ENCODE measurements at places on chromosomes 5 and 9. TPM values are rescaled to one million over a fixed set of nuclear protein-coding genes. Genes with fewer than 3 reads are reported as not detected.

DNA sequence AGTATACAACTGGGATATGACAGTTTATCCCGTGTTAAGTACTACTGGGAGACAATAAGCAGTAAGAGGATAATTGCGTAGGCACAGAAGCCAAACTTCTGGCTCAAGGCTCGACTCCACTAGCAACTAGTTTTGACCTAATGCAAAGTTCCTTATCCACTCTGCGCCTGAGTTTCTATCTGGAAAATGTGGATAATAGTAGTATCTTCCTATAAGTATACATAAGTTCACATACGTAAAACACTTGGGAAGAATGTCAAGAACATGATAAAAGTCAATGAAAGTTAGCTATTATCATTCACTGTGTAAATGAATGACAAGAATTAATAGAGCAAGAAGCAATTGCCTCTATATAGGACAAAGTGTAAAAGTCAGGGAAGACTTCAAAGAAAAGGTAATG lies 45.7 kb downstream of the FTMT start:
- DNase-seq = no peak
- H3K4me1 ChIP-seq = no peaks in the 10 kb centered on the region
- H3K27ac ChIP-seq = no peak overlapping the region
- no peaks in the 10 kb centered on the region for H3K36me3 ChIP-seq
- no peaks in the 10 kb centered on the region for H3K27me3 ChIP-seq

DNA sequence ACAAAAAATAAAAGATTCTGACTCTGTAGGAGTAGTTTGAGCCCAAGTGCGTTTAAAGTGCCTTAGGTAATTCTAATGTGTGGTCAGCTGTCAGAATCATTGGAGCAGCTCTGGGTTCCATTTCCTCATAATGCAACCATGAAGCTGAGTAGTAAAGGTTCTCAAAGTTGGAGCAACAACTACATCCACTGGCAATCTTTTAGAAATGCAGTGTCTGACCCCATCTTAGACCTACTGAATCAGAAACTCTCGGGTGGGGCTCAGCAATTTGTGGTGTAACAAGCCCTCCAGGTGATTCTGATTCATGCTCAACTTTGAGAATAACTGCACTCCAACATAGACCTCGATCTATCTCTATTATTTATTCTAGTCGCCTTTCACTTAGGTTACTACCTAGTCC lies 7.6 kb upstream of the ALDH1A1 start:
- H3K27ac ChIP-seq = no peak overlapping the region
- H3K36me3 ChIP-seq = no peaks in the 10 kb centered on the region
- no peak for DNase-seq

DNA sequence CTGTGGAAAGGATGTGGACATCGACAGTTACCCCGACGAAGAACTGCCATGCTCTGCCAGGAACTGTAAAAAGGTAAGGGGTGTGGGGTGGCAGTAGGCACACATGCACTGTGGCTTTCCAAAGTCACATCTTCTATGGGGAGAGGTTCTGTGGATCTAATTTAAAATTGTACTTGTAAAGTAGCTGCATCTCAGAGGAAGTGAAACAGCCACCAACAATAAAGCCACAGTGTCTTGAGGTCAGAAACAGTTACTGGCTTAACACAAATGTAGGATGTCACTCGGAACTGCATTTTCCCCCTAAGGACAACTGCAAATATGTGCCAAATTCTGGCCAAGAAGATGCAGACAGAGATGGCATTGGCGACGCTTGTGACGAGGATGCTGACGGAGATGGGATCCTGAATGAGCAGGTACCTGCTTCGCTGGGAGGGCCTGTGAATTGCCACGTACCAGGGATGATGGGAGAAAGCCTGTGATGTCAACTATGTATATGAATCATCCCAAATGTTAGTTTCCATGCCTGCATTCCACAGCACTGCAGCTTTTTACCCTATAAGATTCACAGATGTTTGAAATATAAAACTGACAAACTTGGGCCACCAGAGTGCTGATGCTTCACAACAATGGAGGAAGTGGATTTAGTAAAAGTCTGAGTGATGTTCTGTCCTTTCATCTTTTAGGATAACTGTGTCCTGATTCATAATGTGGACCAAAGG lies 35.3 kb downstream of the THBS4 start:
- DNase-seq = no peak
- no peaks in the 10 kb centered on the region for H3K36me3 ChIP-seq

The NFX1 gene
- 14.2 TPM for total RNA-seq

The PAPPA gene
- total RNA-seq = 6.0 TPM
